ENCODE measurements at places on chromosomes 13 and 19. TPM values are rescaled to one million over a fixed set of nuclear protein-coding genes. Genes with fewer than 3 reads are reported as not detected.

Gene GIPC3
- under 0.01 TPM for total RNA-seq

Gene URAD
- total RNA-seq: not detected

Gene KIRREL2
- under 0.01 TPM for total RNA-seq

- H3K27ac ChIP-seq: no peak overlapping the region
- H3K4me3 ChIP-seq: no peak overlapping the region
- no peaks in the 10 kb centered on the region for H3K4me1 ChIP-seq
- peaks cover 4% of the 10 kb centered on the region for H3K27me3 ChIP-seq
- no peaks in the 10 kb centered on the region for H3K36me3 ChIP-seq
Measured at GRCh38 chr13:26822146-26822545, 61.6 kb upstream of the GPR12 start.

- H3K36me3 ChIP-seq: no peaks in the 10 kb centered on the region
- no peaks in the 10 kb centered on the region for H3K4me1 ChIP-seq
Measured at GRCh38 chr13:37263871-37264270, 158.4 kb upstream of the CSNK1A1L start.

DNA sequence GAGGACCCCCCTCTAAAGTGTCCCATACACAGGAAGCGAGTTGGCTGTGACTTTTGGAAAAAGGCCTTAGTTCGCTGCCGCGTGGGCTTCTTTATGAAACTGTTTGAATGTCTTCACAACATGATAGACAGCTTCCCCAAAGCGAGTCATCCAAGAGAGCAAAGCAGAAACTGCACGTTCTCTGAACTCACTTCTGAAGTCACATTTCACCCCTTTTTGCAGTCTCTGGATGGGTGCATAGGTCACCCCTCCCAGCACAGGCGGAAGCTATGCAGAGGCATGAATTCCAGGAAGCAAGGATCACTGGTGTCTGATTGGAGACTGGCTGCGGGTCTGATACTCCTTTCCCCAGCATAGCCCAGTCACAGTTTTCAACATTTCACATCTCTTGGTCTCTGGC is 10.6 kb downstream of the GPI start:
- H3K36me3 ChIP-seq: peaks cover 28% of the 10 kb centered on the region
- H3K4me1 ChIP-seq: no peaks in the 10 kb centered on the region
- H3K27ac ChIP-seq: no peak overlapping the region
- no peak overlapping the region for H3K4me3 ChIP-seq
- H3K27me3 ChIP-seq: no peaks in the 10 kb centered on the region
